ENCODE measurements at places on chromosomes 2 and 18. TPM values are rescaled to one million over a fixed set of nuclear protein-coding genes. Genes with fewer than 3 reads are reported as not detected.

AMER3 gene
- total RNA-seq: not detected

DNA sequence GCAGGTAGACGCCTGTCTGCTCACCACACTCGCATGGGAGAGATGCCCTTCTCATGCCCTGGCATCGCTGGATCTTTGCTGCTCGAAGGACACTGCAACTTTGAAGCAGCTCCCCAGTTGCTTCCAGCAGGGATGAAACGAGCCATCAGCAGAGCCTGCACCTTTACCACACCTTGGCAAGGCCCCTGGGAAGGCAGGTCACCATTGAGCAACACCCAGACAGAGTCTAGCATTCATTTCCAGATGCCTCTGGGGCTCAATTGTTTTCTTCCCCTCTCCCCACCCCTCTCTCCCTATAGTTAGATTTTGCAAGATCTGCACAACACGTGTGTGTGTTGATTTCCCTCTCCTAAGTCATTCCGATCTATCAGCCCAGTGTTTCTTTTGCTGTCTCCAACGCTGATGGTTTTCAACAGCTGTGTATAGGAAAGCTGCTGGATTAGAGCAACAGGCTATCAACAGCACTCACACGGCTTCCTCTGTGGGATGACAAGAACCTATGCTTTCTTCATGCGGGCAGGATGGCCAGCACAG lies 25.6 kb upstream of the INHBB start:
- no peak for DNase-seq

DNA sequence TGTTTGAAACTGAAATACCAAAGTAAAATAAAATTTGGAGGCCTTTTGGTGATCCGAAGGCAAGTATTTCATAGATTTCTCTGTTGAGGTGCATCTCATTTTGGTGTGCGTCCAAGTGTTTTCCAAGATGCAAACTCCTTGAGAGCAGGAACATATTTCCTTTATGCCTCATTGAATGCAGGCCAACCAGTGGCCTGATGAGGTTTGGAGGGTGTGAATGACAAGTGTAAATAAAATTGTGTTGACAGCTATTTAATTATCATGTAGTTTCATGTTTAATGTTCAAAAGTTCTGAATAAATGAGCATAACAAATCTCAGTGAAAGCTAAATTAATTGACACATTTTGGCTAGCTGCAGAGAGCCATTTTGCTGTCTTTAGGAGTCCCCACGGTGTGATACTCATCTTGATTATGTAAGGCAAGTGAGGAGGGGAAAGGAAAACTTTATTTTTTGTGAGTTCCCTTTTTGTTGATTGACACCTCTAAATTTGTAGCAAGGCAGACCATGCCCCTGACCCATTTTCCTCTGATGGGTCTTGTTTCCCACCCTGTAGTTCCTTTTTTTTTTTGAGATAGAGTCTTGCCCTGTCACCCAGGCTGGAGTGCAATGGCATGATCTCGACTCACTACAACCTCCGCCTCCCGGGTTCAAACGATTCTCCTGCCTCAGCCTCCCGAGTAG lies 6.3 kb upstream of the LTBP1 start:
- no peak for DNase-seq

DNA sequence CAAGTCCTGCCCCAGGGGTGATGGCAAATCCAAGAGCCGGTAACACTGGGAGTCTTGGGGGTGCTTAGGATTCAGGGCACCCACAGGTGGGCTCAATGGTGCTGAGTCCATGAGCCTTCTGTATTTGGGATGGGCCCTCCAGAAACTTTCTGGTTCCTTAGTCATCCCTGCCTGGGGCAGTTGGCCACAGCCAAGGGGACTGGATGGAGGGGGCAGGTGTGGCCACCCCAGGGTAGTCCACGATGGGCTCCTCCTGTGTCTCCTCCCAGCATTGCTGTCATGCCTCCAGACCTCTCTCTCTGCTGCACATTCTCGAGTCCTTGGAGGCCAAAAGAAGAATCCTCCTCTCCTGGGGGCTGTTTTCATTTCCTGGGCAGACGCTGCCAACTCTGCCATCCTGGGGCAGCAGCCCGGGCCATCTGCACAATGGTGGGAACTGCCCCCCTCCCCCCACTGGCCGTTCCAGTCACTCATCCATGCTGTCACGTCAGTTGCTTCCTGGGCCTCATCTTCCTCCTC lies 158.0 kb upstream of the TWIST2 start:
- DNase-seq: no peak

GRCh38 chr2:239250216-239251081 lies 150.4 kb downstream of the HDAC4 start:
- DNase-seq: no peak

DNA sequence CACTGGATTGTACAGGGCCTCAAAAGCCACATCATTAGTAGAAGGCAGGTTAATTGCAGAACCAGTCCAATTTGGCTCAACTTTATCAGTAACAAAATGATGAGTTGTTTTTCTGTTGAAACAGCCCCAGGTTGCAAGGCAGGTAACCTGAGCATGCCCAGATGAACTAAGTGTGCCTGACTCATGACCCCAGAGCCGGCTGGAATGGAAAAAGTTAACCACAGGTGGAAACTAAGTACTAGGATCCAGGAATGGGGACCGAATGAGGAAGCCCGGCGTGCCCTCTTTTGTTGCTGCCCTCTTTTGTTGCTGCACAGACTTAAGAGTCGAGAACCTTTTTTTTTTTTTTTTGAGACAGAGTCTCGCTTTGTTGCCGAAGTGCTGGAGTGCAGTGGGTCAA lies 79.5 kb upstream of the YWHAQ start:
- DNase-seq: no peak

DNA sequence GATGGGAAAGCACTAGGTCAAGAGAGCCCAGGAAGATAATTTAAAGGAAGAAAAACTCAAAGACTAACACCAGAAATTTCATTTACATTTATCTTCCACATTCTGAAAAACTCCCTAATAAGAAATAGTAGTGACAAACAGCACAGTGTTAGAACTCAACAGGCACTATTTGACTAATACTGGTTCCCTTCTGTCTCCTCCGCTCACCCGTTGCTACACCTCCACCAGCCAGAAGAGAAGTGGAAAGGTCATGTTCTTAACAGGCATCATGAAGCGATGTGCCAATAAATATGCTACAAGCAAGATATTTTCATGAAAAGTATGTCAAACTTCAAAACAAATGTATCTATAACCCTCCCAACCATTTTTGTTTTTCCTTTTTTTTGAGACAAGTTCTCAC lies 5.7 kb downstream of the ROCK1 start:
- no peak for DNase-seq

C1QL2 gene
- not detected for total RNA-seq

C2orf80 gene
- total RNA-seq: not detected

DNA sequence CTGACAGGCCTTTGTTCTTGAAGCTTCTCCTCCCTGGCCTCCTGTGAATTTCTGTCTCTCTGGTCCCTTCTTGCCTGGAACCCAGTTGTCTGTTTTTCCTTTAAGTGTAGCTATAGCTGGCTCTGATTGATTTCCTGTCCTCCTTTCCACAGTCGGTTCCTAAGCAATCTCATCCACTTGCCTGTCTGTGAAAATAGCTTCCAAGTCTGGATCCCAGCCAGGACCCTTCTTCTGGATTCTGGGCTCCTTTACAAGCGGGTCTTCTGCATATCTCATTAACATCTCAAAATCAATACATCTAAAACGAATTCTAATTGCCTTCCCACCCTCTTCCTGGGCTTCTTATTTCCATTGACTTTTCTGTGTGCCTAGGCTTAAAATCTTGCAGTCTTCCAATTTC lies 124.9 kb downstream of the DAW1 start:
- no peak for DNase-seq

DNA sequence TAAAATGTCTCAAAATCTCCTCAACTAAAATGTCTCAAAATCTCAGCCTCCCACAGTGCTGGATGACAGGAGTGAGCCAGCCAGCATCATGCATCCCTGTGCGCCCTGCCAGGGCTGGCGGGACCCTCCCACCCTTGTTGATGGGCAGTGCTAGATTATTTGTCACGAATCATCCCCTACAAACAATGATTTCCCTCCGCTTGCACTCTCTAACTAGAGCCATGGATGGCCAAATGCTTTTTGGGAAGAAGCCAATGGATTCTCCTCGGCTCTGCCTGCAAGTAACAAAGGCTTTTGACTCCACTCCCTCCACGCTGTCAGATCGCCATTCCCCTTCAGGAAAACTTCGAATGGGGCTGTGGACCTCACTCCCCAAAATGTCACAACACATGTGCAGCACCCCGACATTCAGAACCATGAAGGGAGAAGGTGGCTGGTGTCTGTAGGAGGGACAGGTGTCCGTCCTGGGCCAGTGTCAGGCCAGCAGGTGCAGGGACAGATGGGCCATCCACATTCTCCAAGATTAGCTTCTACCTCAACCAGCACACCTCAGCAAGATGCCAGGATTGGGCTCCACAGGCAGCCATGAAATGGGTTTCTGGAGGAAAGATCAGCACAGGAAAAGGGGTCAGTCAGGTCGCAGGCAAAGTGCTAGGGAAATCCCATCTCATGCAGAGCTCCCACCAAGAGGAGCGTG lies 11.5 kb downstream of the AMER3 start:
- DNase-seq: no peak

DNA sequence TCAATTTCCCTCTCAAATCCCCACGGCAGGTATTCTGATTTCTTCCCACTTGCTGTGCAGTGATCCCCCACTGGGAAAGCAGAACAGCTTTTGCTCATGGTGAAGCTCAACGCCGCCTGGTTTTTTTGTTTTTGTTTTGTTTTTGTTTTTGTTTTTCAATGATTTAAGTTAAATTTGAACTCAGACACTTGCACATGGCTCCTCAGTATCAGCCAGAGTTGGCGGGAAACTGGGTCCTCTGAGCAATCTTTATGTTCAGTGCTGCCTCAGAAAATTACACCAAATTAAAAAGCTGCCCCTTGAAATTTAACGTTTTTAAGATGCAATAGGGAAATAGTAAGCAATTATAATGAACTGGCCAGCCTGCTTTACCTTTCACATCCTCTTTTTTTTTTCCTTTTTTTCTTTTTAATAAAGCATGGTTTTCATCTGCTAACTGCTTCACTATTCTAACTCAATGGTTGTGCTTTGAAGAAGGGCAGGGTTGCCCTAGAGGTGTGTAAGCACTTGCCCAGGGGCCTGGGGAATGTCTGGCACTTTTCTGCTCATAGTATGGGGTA lies 277.0 kb upstream of the HNRNPA3 start:
- no peak for DNase-seq

- no peak for DNase-seq
Observed at GRCh38 chr2:190723397-190724090, 74.7 kb downstream of the NAB1 start.

DNA sequence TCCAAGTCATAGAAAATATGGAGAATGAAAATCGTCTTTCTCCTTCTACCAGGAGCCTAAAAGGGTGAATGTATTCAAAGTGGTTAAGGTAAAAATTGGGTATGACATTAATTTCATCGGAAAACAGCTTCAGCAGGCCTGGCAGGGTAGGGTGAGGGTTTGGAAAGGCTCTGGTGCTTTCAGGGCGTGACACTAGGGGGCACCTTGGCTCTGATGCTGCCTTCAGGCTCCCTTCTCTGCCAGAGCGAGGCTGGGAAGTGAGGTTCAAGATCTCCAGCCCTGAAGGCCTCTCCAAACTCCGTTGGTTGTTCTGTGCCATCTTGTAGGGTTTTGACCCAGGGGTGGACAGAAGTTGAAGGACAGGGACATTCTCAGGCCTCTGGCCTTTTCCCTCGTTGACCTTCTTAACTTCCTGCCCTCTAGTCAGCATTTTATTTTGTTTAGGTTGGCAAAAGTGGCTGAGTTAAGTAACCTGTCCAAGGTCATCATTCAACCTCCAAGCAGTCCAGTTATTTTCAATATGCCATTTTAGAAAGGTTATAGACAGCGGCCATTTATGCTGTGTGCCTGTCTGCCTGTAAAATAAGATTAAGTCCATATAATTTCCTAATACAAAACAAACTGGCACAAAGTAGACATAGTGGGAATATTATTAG lies 40.3 kb downstream of the EML6 start:
- no peak for DNase-seq
